Right atrium auricular region (tissue), 2 donors: ENCODE measurements at places on chromosomes 4 and X.

- no peak for DNase-seq
Observed at GRCh38 chr4:6121941-6122340, 78.4 kb downstream of the JAKMIP1 start.

GRCh38 chr4:172887959-172888358 lies 280.7 kb upstream of the GALNT7 start:
- no peak for DNase-seq

DNA sequence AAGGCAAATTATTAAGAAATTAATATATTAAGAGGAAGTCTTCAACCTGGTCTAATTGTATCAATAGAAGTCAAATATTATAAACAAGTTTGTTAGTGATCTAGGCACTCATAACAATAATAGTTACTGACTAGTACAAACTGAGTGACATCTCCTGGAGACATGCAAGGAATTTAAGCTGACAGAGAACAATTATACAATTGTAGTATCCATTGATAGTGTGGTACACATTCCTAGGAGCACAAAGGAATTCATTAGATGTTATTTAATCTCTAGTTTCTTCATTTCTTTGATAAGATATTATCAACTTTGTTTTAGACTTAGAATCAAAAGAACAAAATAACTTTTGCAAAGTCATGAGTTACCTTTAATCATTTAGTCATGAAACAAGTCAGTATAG lies 1048.6 kb downstream of the PCDH7 start:
- no peak for DNase-seq

DNA sequence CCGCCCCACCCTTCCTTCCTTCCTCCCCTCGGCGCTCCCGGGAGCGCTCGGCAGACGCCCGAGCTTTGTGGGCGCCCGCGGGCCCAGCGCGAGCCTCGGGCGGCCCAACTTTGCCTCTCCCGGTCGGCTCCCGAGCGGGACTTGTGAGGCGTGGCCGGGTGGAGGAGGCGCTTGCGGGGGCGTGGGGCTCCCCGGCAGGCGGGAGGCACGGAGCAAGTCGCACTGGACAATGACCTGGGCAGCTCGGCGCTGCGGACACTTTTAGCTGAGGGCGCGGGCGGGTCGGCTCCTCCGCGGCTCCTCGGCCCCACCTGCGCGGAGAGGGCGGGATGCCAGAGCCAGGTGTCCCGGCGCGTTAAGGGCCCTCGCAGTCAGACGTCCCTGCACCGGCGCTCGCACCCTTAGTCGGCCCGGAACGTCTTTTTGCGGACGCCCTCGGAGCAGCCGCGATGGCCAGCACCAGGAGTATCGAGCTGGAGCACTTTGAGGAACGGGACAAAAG lies 385 bp downstream of the DCLK2 start:
- peak; percentile 59 for DNase-seq
